NCI-H1092 (cell line): ENCODE measurements at places on chromosomes 5 and 9.

DNA sequence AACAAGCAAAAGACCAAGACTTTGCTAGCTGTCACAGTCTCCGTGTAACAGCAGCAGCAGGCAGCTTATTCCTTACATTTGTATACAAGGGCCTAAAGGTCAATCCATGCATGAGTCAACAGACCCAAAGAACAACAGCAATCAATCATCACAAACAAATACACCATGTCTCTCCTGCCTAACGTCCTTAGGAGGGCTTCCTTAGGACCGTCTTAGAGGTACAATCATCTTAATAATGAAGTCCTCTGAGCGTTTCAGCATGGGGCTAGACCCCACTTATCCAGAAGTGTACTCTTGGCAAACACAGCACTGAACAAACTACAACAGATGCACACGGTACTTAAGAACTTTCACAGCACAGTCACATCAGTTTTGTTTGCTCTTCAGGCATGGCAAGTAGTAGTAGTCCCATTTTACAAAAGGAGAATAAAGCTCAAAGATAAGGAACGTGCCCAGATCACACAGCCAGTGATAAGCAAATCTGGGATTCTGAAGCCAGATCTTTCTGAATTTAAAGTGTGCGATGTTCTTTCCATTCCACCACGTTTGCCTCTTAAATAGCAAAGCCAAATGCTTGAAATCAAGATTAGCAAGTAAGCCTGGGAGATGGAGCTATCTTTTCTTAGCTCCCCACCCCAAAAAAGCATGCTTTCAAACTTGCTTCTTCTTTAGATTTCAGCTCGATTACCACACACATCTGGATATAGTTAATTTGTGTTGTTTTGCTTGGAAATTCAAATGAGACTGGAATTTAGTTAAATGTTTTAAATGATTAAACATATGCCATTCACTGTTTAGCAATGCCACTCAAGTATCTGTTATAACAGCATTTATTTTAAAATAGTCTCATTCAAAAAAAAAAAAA, 24.2 kb downstream of the PSMB7 start:
- DNase-seq = no peak

DNA sequence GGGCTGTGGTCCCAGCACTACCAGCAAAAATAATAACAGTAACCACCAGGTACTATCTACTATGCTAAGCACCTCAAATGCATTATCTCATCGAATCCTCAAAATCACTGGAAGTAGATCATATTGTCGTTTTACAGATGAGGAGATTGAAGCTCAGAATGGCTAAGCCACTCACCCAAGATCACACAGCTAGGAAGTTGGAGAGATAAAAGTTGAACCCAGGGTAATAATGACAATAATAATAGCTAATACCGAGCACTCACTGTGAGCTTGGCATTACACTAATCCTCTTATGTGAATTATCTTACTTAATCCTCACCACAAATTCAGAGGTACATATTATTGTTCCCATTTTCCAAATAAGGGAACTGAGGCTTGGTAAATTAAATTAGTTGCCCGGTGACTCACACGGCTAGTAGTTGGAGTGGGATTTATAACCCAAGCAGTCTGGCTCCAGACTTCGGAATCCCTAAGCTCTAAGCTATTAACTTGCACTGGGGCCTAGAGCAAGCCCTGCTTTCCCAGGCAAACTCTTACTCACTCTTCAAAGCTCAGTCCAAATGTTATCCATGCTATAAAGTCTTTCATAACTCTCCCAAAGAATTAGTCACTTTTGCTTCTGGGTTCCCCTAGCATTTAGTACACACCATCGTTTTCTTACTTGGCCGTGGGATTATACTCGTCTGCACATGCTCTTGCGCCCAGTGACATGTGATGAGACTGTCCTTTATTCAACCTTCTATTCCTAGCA, 3.8 kb downstream of the ARSI start:
- no peak for DNase-seq

DNA sequence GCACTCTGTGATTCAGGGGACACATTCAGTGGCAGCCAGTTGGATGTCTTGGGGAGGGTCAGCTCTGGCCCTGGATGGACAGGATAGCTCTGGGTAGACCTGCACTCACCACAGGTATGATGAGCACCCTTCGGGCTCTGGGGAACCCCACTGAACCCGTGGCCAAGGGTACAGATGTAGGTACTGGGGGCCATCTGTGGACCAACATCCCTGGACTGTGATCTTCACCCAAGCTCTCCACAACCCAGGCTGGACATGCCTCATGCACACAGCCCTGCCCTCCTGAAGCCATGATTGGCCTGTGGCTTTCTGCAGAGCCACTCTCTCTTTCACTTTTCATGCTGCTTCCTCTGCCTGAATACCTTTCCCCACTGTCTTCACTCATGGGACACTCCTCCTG, 15.6 kb upstream of the ACSL6 start:
- DNase-seq = no peak

DNA sequence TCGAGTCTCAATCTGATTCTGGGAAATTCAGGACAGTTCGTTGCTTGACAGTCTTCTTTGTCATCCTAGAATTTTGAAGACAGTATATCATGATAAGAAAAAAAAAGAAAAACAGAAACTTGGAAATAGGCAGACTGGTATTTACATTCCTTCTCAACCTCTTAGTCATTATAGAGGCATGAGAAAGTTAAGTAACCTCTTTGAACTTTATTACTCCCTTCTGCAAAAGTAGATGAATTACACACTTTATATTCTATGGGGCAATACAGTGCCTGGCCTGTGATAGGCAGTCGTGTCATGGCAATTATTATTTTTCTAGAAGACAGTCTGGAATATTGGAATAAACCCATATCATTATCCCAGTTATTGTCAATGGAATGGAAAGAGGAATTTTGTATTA, 828.9 kb downstream of the TLR4 start:
- DNase-seq = no peak

DNA sequence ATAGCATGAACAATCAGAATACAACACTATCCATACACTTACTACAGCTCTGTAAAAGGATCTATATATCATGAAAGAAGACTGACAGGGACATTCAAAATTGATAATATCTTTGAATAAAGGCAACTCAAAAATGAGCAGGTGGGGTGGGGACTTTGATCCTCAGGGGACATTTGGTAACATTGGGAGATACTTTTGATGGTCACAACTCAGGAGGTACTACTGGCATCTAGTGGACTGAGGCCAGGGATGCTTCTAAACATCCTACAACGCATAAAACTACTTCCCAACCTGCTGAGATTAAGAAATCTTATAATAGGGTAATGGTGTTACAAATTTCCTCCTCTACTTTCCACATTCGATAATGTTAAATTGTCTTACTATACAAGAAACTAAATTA, 243.9 kb downstream of the ARL15 start:
- DNase-seq = no peak

DNA sequence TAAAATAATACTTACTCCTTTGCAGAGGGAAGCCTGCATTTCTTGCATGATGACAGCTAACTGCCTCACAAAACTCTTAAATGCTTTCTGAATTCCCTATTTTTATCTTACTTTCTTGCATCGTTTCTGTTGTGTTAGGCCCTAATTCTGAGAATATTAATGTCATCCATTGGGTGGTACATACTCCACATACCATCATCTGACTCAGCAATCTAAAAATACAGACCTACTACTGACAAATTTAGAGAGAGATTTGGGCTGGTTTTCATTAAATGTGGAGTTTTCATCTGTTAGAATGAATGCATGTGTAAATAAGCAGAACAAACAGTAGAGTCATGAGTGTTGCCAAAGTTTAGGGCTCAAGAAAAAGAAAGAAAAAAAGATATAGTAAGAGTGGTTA, 26.5 kb upstream of the KCNN2 start:
- DNase-seq = no peak

DNA sequence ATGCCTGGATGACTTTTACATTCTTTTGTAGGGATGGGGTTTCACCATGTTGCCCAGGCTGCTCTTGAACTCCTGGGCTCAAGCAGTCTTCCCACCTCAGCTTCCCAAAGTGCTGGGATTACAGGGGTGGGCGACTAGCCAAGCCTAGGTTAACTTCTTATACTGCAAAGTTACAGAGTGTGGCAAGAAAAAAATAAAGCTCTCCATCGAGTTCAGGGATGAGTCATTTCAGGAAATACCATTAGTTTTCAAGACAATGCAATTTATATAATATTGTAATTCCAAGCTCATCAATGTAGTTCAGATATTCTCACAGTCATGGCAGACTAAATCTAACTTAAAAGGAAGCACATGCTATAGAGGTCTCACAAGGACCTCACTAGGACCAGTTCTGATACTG, 11.5 kb upstream of the ABO start:
- no peak for DNase-seq

DNA sequence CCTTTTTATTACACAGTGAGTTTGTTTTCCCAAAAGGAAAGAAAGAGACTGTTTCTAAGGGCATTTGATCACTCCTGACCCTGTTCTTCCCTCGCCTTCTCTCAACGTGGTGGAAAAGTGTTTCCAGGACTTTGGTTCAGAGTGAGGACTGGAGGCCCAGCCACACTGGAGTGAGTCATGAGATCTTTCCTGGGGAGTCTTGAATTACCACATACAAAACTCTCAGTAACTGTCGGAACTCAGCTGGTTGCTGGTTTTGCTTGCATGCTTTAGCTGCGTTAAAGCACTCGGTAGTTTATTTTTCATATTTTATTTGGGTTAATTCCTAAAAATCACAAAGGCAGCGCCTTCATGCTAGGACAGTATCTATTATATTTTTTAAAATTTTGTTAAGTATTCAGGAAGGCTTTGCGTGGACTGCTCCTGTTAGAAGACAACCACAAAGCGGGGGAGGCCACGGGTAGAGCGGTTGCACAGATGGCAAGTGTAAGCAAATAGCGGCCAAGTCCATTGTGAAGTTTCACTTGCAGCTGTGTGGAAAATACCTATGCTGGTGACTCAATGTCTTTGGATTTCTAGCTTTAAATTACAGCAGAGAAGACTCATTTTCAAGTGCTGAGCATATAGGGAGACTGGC, 77.7 kb downstream of the ARSB start:
- no peak for DNase-seq

DNA sequence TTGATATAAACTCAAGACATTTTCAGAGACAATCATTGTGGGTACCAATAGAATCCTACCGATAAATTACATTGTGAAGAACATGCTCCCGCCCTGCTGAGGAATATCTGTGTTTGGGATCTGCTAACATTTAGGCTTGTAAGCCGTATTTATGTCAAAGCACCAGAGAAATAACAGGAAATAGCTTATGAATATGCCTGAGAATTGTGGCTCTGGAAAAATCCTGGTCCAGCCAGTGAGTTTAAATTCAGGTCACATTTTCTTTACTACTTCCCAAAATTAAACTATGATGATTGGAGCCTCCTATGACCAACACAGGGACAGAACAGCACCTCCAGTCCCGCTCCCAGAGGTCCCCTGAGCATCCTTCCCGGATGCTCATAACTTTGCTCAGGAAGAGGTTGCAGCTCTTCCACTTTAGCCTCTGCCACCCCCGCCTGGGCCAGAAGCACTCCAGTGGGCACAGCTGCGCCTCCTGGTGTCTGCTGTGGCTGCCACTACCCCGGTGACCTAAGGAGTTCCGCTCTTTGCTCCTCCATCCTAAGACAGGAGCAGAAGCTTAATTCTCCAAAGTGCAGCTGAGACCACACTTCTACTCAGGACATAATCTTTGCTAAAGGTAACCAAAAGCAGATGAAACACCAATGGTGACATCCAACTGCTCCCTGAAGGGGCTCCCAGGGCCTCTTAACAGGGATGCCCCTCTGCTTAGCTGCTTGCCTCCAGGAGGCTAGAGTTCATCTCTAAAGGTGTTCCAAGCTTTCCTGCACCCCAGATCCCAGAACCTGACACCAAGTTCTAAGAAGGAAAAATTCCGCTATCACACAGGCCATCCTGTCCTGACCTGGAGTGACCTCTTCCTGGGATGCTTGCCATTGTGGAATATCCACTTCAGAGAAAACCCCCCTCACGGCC, 58.8 kb downstream of the SLC1A1 start:
- no peak for DNase-seq

GRCh38 chr5:161467703-161468102, 78.8 kb downstream of the GABRB2 start:
- DNase-seq = no peak

GRCh38 chr5:10731913-10732312, 29.1 kb downstream of the DAP start:
- no peak for DNase-seq

DNA sequence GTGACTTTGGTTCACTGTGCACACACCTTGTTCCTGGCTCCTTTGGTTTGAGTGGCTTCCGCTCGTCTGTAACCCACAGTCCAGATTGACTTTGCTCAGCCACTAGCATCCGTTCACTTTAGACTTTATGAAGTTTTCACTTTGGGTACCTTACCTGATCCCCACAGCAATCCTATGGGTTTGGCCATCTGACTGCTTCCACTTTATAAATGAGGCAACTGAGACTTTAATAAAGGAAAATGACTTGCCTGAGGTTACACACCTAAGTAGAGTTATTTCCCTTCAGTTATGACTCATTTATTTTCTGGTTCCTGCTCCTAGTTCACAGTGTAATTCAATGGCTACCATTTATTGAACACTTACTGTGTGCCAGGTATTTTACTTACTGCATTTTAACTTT, 94.2 kb upstream of the SAP30L start:
- no peak for DNase-seq

DNA sequence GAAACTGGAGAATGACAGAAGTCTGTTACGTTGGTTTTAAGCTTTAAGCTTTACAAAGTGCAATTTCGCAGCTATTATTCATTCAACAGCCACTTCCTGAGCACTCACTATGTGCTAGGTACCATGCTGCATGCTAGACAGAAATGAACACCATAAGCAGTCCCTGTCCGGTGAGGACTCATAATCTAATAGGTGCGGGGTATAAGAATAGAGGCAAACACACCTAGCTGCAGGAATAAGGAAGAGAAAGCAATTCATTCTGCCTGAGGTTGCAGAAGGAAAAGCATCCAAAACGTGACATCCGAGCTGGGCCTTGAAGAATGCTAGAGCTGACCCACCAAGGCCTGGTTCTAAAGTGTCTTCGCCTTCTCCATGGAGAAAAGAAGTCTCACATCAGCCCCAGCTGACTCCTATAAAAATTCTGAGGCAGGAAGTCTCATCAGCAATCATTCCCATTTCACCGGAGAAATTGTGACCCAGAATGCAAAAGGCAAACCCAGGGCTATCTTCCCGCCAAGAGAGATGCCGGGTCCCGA, 542 bp downstream of the FKBP15 start:
- no peak for DNase-seq

DNA sequence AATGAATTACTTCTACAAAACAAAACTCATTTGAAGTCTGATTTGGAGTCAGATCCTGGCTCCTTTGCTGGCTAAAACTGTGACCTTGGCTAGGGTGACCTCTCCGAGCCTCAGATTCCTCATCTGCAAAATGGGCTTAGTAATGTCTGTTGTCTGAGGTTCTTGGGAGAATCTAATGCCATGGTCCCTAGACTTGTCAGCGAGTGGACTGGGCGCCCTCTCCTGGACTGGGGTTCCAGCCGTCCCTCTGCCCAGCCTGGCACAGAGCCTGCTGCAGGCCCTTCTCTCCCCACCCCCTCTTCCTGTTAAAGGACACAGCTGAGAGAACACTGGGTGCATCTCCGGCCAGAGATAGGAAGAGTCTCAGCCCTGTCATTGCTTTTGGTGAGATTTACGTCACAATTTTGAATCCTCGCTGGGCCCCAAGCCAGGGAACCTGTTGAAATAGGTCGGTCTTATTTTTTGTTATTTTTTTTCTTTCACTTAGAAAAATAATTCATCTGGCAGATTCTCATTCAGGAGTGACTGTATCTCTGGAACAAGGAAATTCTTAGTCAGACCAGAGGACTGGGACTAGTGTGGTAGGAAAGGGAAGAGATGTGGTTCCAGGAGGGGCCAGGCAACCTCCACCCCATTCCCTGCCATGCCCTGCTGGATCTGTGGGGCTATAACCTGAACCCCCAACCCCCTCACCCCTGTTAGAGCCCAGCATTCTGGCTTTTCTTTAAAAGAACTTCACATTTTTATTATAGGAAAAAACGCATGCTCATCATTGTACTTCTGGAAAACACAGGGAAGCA, 48.2 kb upstream of the RPL26L1 start:
- no peak for DNase-seq
